Testis (tissue), 5 donors: ENCODE measurements at places on chromosomes 3 and 15. TPM values are rescaled to one million over a fixed set of nuclear protein-coding genes. Genes with fewer than 3 reads are reported as not detected.

Gene IL5RA
- 1.8 TPM for polyA plus RNA-seq

Gene MESP2
- 1.3 TPM for polyA plus RNA-seq

Gene FOXL2NB
- polyA plus RNA-seq = 2.3 TPM

Gene TLR9
- 0.20 TPM for polyA plus RNA-seq

Gene ADAMTS9
- polyA plus RNA-seq = 5.9 TPM
